ENCODE measurements at places on chromosomes 6 and 20.
A peak's percentile ranks its signal among the peaks of the same experiment; 100 is the strongest.

- no peak for DNase-seq
Measured at GRCh38 chr6:135181333-135182070, 394 bp downstream of the MYB start.

GRCh38 chr6:113129991-113130390 lies 727.2 kb upstream of the MARCKS start:
- DNase-seq = no peak

- DNase-seq = peak; percentile 63
Measured at GRCh38 chr20:699811-700338, 24.3 kb upstream of the SCRT2 start.

- DNase-seq = no peak
Measured at GRCh38 chr20:39716796-39717341, 754.7 kb downstream of the DHX35 start.

- DNase-seq = no peak
Measured at GRCh38 chr6:138656364-138657064, 117.1 kb upstream of the CCDC28A start.

- peak; percentile 87 for DNase-seq
Measured at GRCh38 chr20:23622839-23623343, 14.9 kb downstream of the CST3 start.
